ENCODE measurements at places on chromosomes 5 and 9.

GRCh38 chr9:78280982-78281668, 15.8 kb upstream of the PSAT1 start:
- no peak for DNase-seq

GRCh38 chr9:10843151-10843550, 230.3 kb upstream of the PTPRD start:
- DNase-seq: no peak

DNA sequence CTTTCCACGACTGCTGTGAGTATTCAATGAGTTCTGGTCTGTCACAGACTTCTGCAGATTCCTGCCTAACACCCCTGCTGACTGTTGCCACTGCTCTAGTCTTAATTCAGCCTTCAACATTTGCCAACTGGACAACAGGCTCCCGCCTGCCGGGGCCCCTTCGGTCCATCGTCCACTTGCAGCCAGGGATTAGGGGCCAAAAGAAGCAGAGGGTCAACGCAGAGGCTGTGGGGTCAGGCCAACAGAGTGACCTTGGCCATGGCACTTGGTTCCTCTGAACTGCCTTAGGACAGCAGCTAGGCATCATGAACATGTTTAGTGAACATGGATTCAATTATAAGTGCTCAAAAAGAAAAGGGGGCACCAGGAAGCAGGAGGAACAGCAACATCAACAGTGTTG, 28.7 kb downstream of the MORN5 start:
- DNase-seq: no peak

DNA sequence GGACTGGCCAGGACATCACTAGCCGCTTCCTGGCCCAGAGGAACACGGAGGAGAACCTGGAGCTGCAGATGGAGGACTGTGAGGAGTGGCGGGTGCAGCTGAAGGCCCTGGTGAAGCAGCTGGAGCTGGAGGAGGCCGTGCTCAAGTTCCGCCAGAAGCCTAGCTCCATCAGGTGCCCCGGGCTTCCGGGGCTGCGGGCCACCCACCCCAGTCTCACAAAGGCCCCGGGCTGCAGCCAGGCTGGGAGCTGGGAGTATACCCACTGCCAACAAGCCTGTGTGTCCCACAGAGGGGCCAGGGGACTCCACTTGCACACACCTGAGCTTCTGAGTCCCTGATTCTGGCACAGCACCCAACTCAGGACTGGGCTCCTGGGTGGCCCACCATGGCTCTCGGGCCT, 1.7 kb upstream of the RABL6 start:
- no peak for DNase-seq

GRCh38 chr5:83430130-83431010, 41.2 kb upstream of the VCAN start:
- peak; percentile 37 for DNase-seq

GRCh38 chr9:137550231-137550621, at the start of gene PNPLA7:
TSS of gene PNPLA7 (minus strand) at chr9:137550402. CDS start at chr9:137550197, 205 bp downstream.
- peak; percentile 22 for DNase-seq

DNA sequence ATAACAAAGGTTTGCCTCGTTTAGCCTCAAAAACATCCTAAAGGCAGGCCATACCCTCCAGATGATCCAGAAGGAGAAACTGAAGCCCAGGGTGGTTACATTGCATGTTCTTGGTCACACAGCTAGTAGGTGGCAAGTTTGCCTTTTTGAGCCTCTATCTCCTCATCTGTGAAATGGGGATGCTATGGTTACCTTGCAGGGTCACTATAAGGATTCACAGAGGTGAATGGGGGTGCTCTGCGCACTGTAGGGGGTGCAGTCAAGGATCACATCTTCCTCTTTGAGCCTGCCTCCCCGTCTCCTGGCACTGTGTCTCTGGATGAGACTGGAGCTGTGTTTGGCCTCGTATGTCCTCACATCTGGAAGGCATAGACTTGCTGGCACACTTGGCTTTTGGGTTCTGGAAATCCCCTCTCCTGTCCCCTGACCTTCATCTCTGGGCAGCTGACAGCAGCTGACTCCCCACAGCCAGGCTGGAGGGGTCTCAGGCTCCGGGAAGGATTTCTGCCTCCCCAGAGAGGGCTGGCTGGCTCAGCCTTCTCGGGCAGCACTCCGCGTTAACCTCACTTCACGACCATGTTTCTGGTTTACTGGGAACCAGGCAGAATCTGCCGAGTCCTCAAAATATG, 167.7 kb downstream of the RGS3 start:
- no peak for DNase-seq

- no peak for DNase-seq
These were observed 102.1 kb downstream of the TMEM174 start for GRCh38 chr5:73274881-73275663.

DNA sequence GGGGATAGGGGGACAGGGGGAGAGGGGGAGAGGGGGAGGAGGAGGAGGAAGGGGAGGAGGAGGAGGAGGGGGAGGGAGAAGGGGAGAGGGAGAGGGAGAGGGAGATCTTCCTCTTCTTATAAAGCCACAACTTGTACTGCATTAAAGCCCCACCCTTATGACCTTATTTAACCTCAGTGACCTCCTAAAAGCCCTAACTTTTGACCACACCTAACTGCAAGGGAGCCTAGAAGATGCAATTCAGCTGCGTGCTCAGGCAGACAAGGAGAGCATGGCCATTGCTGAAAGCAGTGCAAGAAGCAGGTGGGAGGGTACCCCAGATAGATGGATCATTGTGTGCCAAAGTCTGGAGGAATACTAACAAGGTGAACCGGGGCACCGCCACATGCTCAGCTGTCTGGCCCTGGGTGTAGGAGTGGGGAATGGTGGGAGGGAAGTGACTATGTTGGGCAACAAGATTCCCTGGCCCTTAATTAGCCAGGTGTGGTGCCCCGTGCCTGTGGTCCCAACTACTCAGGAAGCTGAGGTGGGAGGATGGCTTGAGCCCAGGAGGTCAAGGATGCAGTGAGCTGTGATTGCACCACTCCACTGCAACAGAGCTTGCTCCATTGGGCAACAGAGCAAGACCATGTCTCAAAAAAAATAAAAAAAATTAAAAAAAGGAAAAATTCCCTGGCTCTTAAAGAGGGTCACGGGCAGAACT, 125.4 kb upstream of the BOD1 start:
- no peak for DNase-seq

DNA sequence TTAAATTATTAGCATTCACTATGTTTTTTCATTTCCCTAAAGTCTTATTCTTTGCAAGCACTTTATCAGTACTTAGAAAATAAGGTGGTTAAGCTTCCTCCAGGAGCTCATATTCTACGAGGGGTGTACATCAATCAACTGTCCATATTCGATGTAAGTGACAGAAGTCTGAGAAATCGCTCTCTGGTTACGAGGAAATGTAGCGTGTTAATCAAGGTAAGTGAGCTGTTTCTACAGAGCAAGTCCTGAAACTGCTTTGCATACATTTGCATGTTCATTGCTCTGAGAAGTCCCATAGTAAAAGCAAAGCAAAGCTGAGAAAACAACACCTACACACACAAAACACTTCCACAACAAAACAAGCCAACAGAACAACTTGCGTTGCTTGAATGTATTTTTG, 893.9 kb upstream of the DMAC1 start:
- DNase-seq: no peak

DNA sequence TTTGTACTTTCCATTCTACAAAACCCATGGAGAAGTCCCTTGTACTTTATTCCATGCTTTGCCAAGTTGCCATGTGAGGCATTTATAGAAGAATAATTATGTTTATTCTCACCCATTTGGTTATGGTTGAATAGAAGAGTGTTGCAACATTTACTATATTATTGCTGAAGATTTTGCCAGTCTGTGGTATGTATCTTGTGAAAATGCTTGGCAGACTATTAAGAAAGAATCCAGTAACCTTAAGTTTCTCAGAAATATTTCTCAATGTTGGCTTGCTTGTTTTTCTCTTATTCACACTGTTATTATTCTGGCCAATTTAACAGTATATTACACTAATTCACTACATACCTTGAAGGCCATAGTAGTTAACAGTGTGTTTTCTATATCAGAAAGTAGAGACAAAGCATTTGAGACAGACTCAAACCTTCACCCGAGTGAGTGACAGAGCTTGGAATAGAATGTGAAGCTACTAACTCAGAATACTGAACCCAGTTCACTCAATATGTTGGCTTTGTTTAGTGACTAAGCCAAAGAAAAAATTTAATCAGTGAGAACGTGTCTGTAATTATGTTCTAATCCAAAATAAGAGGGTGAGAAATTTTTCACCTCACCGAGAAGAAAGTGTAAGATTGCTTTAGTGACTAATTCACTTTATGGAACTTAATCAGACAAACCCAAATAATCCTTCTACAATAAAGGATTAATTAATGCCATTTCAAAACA, 184.4 kb downstream of the CWC27 start:
- no peak for DNase-seq

DNA sequence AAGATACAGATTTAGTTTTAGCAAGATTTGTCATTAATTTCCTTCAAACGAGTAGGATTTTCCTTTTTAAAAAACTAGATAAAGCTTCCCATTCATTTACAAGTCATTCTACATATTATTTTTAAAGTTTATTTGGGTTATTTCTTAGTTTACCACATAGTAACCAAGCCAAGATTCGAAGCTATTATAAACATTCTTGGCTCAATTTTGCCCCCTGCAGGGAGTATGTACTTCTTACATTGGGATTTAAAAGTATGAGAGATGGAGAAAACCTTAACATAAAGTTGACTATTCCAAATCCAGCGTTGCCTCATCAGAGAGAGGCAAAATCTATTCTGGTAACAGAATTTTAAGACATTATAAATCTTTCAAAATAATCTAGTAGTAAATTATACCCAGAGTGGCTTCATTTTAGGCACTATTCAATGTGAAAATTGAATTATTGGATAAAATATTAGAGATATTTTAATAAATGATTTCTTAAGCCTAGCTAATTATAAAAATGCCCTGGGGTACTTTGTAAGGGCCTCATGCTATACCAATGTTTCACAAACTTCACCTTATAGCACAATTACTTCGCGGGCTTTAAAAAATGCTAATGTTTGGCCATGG, 39.1 kb downstream of the FBN2 start:
- DNase-seq: no peak

DNA sequence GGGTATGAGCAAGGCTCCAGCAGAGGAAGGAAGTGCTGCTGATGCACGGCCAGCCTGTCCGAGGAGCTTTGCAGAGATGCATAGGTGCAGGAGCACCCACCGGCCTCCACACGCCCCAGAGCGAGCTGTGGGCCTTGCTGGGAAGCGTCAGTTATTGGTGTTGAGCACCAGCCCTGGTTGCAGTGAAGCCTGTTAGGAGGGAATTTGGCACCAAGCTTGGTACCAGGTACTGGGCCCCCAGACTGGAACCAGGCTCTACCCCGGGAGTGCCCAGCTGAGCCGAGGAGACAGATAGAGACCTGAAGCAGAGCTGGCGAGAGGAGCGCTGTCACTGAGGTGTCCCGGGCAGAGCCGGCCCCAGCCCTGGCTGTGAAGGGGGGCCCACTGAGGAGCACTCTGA, 5.2 kb downstream of the TCF7 start:
- DNase-seq: no peak

DNA sequence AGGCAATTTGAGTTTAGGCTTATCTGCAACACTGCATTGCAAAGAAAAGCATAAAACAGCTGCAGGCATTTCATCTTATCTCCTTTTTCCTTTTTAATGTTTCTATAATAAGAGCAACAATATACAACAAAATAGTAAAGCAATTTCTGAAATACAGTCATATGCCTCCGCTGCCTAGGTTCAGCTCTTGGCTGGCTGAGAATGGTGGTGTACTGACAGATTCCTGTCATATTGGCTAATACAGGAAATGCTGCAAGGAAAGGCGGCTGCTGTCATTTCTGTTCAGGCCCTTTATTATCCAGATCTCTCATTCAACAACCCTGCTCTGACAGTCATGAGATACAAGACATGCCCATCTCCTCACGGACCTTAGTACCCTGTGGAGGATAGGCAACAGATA, 677.0 kb downstream of the TAF11L14 start:
- DNase-seq: no peak

DNA sequence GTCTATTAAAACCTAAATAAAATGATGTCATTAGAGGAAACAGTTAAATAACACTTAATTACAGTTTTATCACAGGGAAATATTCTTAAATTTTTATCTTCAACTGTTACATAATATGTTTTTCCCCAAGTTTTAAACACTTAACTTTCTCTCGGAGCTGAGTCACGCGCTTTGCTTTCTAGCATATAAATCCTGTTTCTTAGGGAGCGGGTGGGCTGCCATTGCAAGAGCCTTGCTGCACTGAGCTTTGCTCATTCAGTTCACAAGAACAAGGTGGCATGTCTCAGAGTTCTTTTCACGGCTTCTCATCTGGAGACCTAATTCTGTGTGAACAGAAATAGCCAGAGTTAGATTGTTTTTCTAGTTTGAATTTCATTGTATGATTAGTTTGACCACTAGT, 166.1 kb downstream of the ZSWIM6 start:
- no peak for DNase-seq

DNA sequence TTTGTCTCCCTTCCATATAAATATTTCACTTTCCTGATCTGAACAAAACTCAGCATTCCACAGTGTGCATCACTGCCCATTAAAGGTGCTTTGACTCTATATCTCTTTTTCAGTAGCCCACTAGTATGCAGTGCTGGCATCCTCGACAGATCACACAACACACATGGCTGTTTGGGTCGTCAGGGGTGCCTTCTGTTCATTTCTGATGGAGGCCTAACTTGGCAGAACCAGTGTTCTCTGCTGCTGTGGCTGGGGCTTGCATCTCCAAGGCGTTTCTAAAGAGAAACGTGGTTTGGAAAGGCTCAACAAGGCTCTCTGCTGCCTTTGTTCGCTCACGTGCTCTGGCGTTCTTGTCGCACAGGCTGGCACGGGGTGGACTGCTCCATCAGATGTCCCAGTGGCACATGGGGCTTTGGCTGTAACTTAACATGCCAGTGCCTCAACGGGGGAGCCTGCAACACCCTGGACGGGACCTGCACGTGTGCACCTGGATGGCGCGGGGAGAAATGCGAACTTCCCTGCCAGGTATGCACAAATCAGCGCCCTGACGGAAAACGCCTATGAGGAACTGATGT, 97.7 kb upstream of the PRRC1 start:
- no peak for DNase-seq

- no peak for DNase-seq
These were observed 170.9 kb upstream of the STK32A start for GRCh38 chr5:147063943-147064342.

DNA sequence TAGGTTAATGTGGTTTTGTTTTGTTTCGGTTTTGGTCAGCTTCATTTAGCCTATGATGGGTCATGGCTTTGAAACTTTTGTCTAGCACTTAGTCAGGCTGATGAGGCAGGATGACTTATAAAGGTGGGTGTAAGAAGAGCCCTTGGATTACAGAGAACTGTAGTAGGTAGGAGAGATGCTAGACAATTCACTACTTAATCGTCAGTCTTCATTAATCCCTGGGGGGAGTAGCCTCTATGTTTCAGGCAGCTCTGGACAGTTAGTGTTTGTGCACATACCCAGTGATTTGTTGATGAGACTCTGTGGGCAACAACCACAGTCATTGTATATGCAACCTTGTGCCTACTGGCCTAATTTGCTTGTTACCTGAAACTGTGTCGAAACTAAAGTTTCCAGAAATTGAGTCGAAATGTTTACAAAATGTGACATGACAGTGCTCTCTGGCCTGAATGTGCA, 113.3 kb downstream of the MTREX start:
- peak; percentile 26 for DNase-seq
